SJCRH30 (cell line): ENCODE measurements at places on chromosomes 3 and 15. TPM values are rescaled to one million over a fixed set of nuclear protein-coding genes. Genes with fewer than 3 reads are reported as not detected.

Gene EAF2
- 10.5 and 11.3 TPM in 2 replicates for total RNA-seq

Gene MFAP1
- 44.2 and 48.4 TPM in 2 replicates for total RNA-seq

Gene ISLR2
- 0.30 TPM in 1 of 2 replicates, not detected in the other for total RNA-seq

Gene EXD1
- total RNA-seq, result not detected in 2 replicates

Gene IVD
- total RNA-seq, result 34.9 and 36.7 TPM in 2 replicates

Gene RARRES1
- total RNA-seq, result not detected in 2 replicates

Gene FANCD2OS
- not detected in 2 replicates for total RNA-seq

- DNase-seq, result no peak
Measured at GRCh38 chr3:75101329-75102147, 487.1 kb upstream of the CNTN3 start.

GRCh38 chr15:81897057-81897677 lies 148.7 kb downstream of the MEX3B start:
- DNase-seq, result no peak

GRCh38 chr3:17154221-17154620 lies 269.5 kb downstream of the PLCL2 start:
- no peak for DNase-seq

DNA sequence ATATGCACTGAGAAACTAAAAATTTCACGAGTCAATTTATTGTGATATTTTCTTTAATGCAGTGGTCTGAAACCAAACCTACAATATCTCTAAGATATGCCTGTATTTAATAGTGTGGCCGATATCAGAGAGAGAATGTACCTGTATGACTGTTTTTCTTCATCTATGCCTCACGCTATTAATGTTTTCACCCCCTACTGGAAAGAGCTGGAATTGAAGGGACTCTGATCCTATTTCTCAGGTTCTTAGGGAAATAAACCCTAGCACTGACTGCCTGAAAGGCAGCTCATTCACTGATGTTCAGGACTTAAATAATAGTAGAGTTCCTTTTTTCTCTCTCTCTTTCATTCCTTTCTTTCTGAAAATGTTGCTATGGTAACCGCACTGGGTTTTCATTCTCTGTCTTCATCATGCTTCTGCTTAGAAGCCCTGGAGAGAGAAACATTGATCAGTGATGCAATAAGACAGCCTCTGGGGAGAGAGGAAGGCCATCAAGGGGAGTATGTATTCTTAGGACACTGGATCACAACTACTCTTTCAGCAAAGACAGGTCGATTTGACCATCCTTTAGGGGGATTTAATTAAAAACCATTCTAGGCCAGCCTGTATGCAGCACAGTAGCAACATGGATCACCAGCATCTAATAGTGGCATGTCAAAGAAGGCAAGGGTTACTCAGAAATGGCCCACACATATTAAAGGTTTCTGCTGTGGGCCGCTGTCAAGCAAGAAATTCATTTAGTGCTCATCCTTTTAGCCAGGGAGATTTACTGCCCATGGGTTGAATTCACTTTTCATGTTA lies 1135.7 kb downstream of the IGSF11 start:
- DNase-seq, result peak; percentile 55

GRCh38 chr15:100559330-100559729 lies 30.6 kb upstream of the CERS3 start:
- no peak for DNase-seq

DNA sequence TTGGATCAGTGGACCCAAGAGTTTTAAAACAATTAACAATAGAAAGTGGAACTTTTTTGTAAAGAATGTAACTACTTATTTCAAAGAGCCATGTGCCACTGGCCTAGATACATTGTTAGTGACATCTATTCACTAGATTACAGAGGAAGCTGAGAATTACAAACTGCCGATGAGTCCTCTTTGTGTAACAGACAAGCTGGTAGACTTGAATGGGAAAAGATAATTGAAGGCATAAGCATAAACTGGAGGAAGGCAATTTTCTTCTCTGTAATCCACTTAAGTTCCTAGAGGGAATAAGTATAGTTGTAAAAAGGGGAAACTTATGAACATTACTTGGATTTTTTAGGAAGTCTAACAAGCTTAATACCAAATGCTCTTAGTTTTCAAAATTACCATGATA lies 15.1 kb downstream of the THUMPD3 start:
- DNase-seq, result no peak

DNA sequence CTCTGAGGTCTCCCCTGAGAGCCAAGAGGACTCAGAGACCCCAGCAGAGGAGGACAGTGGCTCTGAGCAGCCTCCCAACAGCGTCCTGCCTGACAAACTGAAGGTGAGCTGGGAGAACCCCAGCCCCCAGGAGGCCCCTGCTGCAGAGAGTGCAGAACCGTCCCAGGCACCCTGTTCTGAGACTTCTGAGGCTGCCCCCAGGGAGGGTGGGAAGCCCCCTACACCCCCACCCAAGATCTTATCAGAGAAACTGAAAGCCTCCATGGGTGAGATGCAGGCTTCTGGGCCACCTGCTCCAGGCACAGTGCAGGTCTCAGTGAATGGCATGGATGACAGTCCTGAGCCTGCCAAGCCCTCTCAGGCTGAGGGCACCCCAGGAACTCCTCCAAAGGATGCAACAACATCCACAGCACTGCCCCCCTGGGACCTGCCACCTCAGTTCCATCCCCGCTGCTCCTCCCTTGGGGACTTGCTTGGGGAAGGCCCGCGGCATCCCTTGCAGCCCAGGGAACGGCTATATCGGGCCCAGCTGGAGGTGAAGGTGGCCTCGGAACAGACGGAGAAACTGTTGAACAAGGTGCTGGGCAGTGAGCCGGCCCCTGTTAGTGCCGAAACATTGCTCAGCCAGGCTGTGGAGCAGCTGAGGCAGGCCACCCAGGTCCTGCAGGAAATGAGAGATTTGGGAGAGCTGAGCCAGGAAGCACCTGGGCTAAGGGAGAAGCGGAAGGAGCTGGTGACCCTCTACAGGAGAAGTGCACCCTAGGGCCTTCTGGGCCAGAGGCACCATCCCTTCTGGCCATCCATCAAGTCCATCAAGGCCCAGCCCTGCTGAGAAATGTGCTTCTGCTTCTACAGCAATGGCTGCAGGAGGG lies 23.6 kb downstream of the PLEKHO2 start:
- peak; percentile 59 for DNase-seq

GRCh38 chr3:131591394-131592014 lies 88.7 kb upstream of the MRPL3 start:
- DNase-seq, result peak; percentile 44

DNA sequence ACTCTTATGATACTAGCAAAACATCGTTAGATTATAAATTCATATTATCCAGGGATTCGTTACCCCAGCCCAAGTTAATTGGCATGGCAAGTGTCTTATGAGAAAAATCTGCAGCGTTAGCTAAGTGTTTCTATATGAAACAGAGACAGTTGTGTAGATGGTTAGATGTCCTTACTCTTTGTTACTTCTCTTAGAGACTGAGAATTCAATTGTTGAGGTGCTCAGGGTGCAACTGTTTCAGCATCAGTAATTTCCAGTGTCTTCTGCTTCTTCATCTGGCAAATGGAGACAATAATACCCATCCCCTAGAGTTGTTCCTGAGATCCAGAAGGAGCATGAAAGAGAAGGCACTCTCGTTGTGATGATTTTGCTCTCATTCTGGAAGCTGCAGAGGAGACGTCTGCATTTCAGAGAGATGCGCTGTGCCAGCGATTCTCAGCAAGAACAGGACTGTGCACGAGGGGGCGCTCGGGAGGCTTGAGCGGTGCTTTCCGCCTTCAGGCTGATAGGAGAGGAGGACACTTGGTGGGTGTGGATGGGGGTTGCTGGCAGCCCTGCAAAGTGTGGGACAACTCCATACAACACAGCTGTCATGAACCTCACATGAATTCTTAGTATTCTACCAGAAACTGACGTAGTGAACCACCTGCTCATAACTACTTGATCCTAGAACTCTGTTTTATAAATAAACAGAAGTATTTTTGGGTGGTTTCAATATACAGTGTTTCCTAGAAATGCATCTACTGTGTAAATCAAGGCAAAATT lies 39.7 kb upstream of the SPSB4 start:
- peak; percentile 96 for DNase-seq

DNA sequence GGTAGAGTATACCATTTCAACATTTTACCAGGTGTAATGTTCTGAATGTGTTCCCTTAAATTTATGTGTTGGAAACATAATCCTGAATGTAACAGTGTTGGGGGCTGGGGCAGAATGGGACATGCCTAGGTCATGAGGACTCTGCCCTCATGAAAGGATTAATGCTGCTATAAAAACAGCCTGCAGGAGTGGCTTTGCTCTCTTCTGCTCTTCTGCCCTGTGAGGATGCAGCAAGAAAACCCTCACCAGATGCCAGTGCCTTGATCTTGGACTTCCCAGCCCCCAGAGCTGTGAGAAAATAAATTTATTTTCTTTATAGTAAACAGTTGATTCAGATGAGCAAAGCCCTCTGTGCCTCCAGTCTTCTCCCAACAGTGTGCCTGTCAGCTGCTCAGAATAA lies 326.0 kb upstream of the ONECUT1 start:
- no peak for DNase-seq

GRCh38 chr15:87618203-87618725 lies 638.3 kb downstream of the NTRK3 start:
- DNase-seq, result no peak

DNA sequence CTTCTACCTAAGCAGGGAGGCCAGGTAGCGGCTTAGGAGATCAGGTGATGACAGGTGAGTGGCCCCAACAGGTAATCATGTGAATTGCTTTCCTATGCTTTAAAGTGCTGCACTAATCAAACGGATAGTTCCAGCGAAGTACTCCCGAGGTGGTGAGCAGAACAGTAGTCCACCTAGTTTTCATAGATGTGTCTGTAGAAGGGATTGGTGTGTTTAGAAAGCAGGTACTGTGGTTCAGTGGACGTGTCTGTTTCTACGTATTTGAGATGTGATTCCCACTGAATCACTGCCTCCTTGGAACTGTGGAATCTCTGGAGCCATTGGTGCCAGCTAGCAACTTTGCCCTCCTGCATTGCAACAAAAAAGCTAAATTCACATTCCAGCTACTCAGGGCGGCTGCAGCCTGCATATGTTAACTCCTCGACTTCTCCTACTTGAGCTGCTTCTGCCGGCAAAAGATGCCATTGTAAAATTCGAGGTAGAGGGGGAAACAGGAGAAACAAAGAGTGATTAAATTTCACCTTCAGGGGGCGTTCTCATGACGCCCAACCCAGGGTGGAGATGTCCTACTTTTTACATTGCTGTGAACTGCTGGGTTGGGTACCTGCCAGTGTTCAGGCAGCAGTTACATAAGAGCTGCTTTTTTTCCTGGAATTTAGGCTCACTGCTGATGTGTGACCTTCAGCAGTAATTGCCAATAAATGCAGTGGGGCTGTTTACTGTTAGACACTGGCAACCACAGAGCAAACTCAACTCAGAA lies 227.3 kb downstream of the ITPR1 start:
- peak; percentile 47 for DNase-seq

DNA sequence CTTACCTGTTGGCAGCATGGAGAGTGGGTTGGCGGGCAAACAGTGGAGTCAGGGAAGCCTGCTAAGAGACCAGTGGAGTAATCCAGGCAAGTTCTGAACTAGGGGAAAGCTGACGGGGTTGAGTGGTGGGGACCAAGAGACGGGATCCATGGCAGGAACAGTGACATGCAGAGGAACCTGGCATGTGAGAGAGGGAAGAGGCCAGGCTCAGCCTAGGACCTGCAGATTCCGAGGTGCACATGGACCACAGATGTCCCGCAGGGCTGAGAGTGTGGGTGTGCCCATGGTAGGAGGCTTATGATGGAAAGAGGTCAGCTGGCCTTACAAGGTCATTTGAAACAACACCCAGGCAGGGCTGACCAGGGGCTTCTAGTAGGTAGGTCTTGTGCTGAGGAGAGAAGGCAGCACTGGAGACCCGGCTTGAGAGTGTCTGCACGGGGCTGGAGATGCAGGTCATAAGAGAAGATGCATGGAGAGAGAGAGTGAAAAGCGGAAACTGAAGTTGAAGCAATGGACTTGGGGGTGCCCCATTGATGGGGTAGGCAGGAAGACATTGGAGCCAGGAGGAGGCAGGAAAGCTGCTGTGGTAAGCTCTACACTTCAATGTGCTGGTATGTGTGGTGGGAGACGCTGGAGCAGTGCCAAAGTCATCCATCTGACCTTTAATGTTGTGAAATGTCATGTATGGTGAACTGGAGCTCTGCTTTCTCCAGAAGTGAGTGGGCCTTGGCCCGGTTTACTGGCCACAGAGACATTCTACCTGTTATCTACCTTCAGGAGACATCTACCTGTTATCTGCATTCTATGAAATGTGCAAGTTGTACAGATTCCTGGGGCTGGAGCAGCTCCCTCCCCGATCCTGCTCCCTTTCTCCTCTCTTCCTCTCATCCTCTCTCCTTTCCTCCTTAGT lies 4.6 kb downstream of the SPSB4 start:
- no peak for DNase-seq

DNA sequence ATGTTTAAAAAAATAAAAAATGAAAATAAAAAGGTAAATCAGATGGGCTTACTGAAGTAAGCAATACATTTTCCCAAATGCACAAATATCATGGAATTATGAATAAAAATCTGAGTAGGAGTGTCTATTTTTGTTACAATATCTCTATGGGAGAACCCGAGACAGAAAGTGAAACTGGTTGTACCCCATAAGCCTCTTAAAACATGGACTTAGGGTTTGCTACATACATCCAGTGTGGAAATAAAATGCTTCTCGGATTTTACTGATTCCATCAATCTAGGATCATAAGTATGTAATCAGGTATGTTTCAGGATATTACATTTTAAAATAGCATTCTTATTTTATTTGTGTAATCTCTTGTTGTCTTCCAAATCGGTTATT lies 177.8 kb upstream of the CDIN1 start:
- DNase-seq, result no peak

GRCh38 chr3:189070965-189071364 lies 100.8 kb upstream of the TPRG1 start:
- DNase-seq, result no peak

DNA sequence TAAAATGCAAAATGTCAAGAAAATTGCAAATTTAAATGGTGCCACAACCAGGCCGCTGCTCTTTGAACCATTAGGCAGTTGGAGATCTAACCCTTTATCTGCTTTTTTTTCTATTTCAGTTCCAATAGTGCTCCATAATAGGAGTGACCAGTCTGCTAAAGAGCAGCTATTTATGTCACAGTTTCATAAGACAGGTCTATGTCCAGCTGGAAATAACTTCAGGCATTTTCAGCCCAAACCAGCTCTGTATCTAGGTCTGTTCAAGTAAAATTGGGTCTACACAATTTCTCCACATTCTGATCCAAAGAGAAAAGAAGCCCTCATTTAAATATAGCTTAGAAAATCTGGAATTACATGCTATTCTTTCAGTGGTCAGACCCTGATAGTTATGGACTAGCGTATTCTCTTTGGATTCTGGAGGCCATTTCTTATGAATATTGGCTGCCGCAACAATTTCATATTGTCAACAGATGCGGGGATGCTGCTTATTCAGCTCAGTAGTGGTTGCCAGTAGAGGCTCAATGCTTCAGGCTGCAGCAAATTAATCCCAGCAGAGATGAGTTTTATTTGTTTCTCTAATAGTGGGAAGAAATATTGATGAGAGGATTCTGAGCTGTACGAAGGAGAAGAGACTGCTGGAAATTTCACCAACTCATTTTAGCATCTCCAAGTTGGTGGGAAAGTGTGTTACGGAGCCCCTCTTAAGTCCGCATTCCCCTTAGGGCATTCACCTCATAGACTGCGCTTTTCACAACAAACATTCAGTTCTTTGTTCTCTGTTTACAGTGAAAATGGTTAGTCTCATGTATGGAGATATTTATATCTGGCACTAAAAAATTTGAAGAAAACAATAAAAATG lies 887.0 kb downstream of the ROBO1 start:
- DNase-seq, result no peak

GRCh38 chr3:127732303-127732702 lies 59.6 kb downstream of the ABTB1 start:
- no peak for DNase-seq
